Natural killer cell (primary cell): ENCODE measurements at places on chromosomes 1 and 21. TPM values are rescaled to one million over a fixed set of nuclear protein-coding genes. Genes with fewer than 3 reads are reported as not detected.

GRCh38 chr1:25028907-25029599 lies 99.0 kb upstream of the RUNX3 start:
- peak; percentile 36 for DNase-seq

Gene KCNA3
- 30.3 TPM for total RNA-seq

DNA sequence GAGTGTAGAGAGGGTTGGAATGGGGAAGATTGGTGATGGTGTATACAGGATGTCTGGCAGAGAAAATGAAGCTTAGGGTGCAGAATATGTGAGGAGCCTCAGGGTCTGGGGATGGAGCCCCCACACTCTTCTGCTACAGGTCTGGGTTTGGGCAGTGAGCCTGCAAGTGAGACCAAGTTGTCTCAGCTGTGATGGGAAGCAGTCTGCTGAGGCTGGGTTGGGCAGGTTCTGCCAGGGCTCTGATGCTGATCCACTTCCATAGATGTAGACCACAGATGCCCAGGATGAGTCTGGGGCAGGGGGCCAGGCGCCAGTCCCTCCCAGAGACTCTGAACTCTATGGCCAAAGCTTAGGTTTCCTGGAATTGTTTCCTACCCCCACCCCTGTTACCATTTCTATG lies 516.9 kb downstream of the PTPRU start:
- no peak for DNase-seq

Gene S100A7A
- not detected for total RNA-seq

Gene FBXO28
- 28.1 TPM for total RNA-seq

- DNase-seq: no peak
Observed at GRCh38 chr1:55735106-55735505, 519.9 kb upstream of the USP24 start.
